T follicular helper cell (primary cell): ENCODE measurements at places on chromosomes 11 and 22.
A peak's percentile ranks its signal among the peaks of the same experiment; 100 is the strongest.

- DNase-seq, result no peak
These were observed 83.1 kb downstream of the PARVA start for GRCh38 chr11:12460466-12460865.

- DNase-seq, result no peak
These were observed 23.5 kb downstream of the UBE2L3 start for GRCh38 chr22:21590809-21591641.

- no peak for DNase-seq
These were observed 110.9 kb downstream of the ELP4 start for GRCh38 chr11:31620434-31620833.

DNA sequence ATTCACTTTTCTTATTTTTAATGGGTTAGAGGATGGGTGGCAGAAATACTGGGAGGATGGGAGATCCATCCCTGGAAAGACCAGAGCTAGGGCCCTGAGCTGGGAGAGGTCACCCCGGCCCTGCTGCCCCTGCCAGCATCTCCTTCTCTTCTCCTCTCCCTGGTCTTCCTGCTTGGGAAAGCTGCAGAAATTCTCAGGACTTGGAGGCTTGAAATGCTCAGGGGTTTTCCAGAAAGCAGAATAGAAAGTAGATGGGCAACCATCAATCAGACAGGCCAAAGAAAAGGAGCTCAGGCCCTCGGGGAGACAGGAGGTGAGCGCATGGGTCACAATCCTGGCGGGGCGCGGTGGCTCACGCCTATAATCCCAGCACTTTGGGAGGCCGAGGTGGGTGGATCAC, 1.5 kb downstream of the APOBEC3H start:
- DNase-seq, result no peak

GRCh38 chr22:19358703-19359553, 67.4 kb upstream of the CLTCL1 start:
- DNase-seq, result no peak

DNA sequence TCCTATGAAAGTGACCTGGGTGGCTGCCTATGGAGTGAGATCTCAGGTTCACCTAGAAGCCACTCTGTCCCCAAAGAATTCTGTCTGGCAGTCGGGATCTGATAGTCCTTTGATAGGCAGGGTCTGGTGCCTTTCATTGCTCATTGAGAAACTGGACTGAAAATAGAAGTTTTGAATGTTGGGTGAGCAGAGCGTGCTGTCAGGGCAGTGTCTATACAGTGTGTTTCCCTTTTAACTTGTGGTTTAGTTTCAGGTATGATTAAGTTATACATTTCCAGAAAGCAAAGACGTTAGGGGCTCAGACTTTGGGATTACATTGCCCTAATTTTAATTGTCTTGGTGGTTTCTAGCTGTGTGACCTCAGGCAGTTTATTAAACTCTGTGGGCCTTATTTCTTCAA, 111.3 kb upstream of the PAX6 start:
- no peak for DNase-seq

DNA sequence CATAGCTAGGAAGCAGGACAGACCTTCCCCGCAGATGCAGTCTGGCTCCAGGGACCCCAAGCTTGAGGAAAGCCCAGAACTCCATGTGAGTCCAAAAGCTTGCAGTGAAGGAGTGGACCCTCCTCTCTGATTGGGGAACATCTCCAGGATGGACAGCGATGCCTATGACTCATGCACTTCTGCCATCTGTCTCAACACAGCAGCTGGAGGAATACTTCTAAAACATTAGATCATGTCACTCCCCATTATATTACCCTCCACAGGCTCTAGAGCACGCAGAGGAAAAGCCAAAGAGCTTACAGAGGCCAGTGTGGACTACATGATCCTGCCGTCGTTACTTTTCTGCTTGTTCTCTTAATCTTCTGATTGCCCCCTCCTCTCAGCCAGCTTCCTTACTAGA, 605.7 kb downstream of the INSC start:
- DNase-seq, result no peak

- peak; percentile 61 for DNase-seq
These were observed 98.6 kb upstream of the CD44 start for GRCh38 chr11:35040221-35040942.

DNA sequence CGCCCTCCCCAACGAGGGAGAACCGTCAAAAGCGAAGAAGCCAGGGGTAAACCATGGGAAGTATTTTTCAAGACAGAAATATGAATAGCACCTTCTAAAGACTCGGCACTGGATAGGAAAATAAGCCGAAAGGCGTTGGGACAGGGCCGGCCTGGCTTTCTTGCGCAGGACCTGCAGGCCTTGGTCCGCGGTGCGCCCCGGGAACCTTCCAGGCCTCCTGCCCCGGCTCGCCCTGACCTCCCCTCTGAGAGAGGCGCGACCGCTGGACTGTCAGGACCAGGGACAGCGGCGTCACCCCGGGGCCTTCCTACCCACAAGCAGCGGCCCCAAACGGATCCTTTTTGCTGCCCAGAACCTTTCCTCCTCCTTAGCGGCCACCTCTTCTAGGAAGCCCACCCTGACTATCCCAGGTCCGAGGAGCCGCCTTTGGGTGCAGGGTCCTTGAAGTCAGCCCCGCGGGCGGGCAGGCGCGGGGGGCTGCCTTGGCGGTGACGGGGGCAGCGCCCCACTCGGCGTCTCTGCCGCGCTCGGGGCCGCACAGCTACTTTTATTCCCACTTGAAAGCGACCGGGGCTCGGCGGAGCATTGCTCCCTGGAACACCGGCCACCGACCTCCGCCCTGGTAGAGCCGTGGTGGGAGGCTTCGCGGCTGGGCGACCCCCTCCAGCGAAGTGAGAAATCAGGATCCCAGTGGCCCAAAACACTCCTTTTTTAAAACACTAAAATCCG, 650 bp upstream of the MAPK11 start:
- peak; percentile 55 for DNase-seq

DNA sequence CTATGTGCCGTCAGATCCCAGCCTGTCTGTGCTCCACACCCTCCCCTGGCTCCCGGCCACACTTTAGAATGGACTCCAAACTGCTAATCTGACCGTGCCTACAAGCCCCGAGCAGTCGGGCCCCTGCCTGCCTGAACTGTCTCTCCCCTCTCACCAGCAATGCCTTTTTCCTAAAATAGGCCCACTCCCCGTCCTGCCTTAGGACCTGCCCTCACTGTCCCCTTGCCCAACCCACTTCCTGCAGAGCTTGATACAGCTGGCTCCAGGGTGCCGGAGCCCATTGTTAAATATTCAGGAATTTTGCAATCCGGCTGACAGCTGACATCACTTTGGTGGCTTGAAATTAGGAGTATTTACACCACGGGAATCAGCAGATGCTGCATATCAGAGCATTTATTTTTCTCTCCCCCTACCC, 21.4 kb downstream of the MN1 start:
- no peak for DNase-seq

- DNase-seq, result no peak
These were observed 127.0 kb upstream of the CTSC start for GRCh38 chr11:88464528-88464927.

DNA sequence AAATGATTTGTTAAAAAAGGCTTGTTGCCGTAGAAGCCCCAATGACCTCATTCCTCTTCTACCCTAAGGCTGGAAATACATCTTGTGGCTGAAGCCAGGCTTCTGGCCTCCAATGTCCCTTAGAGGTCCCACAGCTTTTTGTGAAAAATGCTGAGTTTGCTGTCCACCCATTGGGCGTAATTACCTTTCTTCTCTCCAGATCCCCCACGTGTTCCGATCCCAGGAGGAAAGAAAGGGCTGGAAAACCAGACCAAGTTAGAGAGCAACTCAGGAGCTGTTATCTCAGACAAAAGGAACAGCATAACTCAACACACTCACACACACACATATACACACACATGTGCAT, 154.2 kb downstream of the MIAT start:
- DNase-seq, result no peak

- DNase-seq, result no peak
These were observed 41.2 kb upstream of the ATXN10 start for GRCh38 chr22:45630436-45630835.
